ENCODE measurements at places on chromosomes 2 and 18.

- DNase-seq, result no peak
Measured at GRCh38 chr18:69590150-69590549, 189.5 kb downstream of the DOK6 start.

DNA sequence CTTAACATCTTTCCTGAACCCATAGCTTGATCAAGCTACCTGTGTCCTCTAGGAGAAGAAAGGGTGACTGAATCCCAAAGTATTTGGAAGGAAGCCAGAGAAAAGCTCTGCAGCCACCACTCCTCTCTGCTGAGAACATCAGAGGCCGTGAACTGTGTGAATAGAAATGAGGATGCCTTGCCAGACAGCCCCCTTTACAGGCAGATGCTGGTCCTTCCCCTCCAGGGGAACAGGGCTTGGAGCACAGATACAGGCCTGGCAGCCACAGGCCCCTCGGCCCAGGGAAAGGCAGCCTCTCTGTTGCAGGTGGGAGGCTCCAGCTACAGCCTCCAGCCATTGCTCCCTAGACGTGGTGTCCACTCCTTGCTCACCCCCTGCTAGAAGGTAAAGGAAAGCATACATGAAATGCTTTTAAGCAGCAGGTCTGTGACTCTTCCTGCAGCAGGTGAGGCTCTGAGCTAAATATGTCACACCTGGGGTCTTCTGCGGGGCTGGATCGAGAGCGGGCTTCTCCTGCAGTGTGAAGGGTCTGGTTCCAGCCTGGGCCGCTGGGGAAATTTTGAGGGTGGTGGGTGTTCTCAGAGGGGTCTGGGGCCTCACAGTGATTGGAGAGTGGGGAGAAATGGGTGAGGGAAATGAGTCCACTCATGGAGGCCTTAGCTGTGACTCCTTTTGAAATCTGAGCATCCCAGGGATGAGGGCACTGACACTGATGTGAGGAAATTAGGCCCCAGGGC is 234.0 kb downstream of the KLHL29 start:
- DNase-seq, result no peak

GRCh38 chr2:20524412-20525040 is 77.7 kb downstream of the RHOB start:
- no peak for DNase-seq

DNA sequence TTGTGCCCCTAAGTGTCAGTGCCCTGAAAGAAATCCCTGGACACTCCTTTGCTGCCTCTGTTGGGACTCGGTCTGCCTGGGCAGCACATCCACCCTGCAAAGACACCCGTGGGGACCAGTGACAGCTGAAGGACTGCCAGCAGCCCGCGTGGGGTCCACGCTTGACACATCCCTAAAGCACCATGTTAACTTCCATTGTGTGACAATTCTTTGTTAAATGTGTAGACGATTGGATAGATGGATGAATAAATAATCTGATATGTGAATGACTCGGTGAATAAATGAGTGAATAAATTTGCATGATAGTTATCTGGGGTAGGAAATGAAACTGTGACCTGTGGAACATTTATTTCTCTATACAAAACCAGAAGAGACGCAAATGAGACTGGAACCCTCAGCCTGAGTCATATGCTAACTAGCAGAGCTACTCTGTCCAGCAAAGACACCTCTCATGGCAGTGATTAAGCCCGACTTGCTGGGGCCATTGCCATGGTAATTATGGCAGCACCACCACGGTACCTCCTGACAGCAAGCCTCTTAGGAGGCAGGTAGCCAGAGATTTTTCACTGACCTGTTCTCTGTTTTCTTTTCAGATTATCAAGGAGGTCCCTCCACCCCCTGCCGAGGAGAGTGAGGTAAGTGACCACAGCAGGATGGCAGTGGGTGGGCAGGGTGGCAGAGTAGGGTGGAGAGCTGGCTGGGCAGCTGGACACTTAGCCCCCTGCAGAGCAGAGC is 156.8 kb downstream of the ANTXR1 start:
- no peak for DNase-seq

GRCh38 chr2:21763501-21763900 is 639.7 kb downstream of the TDRD15 start:
- no peak for DNase-seq

GRCh38 chr2:199220920-199221319 is 236.8 kb downstream of the SATB2 start:
- no peak for DNase-seq

DNA sequence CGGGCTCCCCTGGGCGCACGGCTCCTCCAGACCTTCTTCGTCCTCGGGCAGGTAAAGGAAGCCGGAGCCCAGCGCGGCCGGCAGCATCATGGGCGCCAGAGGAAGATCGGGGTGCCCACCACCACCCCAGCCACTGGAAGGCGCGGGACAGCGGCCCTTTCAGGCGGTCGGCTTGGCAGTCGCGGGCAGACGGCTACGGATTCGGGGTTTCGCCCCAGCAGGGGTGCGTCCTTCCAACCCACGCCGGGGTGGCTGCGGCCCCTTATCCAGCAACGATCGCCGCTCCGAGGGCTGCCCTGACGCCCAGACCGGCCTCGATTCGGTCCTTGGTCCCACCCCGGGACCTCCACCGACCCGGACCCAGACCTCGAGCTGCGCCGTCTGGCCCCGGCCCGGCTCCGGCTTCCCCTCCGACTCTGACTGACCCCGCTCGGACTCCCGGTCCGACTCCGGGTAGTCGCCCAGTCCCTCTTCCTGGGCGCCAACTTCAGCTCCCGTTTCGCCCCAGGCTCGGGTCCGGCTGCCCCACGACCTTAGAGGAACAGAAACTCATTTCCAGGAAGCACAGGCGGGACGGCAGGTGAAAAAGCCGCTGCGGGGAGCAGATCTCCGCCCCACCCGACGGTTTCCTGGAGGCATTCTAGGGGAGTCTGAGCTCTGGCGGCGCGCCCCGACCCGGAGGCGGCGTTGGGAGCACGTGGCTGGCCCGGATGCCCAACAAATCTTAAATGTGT is 30.2 kb upstream of the SSB start:
- DNase-seq, result no peak

DNA sequence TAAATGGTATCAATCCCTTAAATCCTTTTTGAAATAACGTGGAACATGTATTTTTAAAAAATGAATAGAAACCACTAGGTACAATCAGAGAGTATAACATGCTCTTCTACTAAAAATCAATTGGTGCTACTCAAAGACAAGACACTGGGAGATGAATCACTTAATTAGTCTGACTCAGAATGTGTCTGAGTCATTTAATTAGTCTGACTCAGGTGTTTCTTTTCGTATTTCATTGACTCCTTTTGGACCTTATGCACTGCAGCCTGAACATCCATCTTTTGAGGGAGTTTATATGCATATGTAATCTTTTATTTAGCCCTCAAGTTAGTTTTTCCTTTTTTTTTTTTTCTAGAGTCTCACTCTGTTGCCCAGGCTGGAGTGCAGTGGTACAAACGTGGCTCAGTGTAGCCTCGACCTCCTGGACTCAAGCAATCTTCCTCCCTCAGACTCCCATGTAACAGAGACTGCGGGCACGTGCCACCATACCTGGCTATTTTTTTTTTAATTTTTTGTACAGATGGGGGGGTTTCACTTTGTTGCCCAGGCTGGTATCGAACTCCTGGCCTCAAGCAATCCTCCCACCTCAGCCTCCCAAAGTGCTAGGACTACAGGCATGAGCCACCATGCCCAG is 26.5 kb downstream of the PPP4R3B start:
- no peak for DNase-seq

GRCh38 chr2:86779971-86780370 is 10.7 kb downstream of the CD8A start:
- DNase-seq, result no peak

DNA sequence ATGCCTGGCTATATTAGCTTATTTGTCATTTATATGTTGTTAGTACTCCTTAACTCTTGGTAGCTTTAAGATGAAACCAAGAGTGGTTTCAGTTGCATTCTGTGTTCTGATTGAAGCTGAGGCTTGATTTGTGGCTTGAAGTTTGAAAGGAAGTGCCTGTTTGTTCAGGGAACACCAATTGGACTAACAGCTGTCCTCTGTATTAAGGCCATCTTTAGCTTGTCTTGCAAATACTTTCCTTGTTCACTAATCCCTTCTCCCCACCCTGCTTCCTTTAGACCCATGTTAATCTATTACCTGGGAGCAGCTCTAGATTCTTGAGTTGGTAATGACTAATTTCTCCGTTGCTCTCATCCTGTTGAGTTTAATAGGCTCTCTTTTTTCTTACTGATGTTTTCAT is 13.4 kb downstream of the ITGA6 start:
- no peak for DNase-seq

DNA sequence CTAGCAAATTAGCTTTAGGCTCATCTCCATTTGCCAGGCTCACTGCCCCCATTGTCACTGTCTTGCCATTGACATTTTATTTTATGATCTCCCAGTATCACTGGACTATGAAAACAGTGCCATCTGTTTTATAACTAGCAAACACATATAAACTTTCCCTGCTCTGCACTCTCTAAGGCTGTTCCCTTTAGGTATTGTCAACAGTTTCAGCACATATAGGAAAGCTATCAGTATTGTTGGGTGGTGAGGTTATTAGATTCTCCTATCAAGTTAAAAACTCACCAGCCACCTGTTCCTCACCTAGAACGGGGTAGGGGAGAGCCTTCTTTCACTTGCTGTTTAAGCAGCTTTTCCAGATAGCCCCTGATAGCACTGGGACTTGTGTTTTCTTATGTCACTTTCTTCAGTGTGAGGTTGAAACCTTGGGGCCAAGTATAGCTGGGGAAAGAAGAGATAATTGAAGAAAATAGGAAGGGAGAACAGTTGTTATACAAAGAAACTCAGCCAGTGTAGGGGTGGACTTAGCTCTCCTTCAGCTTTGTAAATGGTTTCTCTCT is 32.5 kb downstream of the CFLAR start:
- no peak for DNase-seq

DNA sequence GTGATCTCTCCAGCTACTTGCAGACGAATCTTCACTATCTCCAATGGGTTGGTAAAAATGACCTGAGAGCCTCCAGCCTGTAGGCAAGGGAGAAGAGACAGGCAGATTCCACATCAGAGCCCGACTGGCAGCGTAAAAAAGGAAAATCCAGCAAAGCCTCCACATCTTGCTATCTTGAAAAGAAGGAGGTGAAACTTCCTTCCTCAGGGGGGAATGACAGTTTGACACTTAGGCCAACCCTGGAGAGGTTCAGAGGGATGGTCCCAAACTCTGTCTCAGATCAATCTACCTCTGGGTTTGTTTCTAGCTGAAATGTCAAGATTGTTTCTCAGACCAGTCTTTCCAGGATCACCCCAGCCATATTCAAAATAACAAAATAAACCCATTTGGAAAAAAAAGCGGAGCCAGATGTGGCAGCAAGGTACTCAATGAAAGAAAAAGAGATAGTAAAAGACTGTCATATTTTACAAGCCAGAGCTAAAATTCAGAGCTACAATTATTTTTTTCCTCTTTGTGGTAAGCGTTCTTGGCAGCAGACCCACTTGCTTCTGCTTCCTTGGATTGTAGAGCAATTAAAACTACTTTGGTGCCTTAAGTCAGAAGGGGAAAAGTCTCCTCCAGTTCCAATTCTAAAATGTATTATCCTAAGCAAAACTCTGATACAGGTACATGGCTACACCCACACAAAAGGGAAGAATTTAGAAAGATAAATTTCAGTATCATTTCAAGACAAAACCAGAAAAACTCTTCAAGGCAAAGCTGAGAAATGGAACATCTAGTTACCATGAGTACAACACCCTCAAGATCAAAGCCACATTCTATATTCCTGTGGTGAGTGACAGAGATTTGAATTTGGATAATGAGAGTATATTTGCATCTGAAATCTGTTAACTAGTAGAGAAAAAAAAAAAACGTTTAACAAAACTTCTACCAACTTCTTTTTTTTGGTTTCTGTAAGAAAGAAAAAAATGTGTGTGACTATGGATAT is 100.1 kb downstream of the SLC25A12 start:
- DNase-seq, result no peak

DNA sequence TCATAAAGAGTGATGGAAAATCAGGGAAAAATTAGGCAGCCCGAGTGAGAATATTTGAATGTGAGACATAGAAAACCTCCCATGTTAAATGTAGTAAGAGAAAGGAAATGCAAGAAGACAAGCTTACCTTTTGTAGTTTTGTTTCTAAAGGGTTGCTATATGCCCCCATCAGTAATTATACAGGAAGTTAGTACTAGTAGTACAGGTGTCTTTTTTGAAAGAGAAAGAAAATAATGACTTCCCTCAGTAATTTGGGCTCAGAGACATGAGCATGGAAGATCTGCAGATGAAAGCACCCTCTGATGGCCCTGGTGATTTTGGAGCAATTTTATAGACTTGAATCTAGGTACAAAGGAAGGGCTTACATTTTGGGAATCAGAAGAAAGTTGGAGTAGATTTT is 80.8 kb downstream of the RHBDD1 start:
- no peak for DNase-seq

DNA sequence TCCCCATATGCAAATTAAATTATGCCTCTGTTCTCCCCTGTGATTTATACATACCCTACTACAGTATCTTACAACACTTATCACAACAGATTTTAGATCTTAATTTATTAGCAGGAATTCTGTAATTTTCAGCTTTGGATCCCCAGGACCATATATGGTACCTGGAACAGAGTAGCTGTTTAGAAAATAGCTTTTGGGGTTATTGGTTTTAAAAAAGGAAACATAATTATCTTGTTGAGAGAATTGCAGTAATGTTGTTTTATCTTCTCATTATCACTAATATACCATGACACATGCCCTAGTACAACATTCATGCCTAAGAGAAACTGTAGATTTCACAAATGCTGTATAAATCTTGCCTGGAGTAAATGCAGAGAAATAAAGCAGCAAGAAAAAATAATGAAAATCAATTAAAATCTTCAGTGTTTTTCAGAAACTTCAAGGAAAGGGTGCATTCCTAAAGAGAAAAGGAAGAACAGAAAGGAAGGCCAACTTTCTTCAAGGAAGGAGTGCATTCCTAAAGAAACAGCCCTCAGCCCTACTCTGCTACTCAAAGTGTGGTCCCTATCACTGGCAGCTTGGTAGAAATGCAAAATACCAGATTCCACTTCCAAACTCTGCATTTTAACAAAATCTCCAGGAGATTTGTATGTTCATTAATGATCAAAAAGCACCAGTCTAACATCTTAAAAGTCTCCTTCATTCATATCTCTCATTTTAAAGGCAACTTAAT is 37.1 kb upstream of the CSRNP3 start:
- no peak for DNase-seq

- DNase-seq, result no peak
Measured at GRCh38 chr2:8282858-8283252, 399.0 kb upstream of the ID2 start.

DNA sequence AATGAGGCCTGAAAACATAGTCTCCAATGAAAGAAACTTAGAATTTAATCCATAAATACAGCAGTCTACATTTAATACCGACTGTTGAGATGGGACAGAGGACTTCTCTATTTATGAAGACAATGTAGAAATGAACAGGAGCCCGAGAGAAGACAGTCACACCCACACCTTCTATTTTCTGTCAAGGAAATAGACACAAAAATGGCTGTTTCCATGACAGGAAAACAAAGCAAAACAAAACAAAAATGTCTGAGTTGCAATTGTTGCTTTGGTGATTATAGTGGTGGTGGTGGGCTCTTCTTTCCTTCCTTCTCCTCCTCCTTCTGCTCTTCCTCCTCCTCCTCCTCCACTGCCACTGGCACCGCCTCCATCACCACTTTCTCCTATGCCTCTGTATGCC is 72.3 kb upstream of the CCDC68 start:
- no peak for DNase-seq

GRCh38 chr18:36786686-36787085 is 42.1 kb downstream of the TPGS2 start:
- no peak for DNase-seq
